ENCODE measurements at places on chromosomes 2 and 18.

DNA sequence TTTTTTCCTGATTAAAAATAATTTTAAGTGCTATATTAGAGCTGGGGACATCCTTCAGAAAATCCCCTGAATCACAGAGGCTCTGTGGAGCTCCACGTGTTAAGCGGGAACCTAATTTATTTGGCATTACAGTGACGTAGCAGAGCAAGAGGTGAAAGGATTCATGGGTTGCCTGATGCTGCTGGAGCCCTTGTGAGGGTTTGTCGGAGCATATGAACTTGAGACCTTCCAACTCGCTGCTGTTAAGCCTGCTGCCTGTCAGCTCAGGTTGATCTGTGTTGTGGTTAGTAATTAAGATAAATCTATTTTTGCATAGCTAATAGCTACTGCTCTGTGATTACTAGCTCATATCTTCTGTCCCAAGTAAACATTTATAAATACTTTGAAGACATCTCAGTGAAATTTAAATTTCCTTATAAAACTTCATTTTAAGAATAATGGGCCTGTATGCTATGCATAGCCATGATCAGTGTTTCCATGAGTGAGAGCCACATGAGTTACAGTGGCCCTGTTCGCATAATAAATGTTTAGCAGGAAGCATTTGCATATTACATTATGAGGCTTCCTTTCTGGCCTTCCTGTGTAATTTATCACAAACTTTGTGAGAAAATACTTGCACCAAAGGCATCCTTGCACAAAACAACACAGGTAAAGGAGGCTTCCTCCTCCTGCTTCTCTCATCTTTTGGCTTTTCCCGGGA is 438.9 kb downstream of the PTPRM start:
- no peak for DNase-seq

DNA sequence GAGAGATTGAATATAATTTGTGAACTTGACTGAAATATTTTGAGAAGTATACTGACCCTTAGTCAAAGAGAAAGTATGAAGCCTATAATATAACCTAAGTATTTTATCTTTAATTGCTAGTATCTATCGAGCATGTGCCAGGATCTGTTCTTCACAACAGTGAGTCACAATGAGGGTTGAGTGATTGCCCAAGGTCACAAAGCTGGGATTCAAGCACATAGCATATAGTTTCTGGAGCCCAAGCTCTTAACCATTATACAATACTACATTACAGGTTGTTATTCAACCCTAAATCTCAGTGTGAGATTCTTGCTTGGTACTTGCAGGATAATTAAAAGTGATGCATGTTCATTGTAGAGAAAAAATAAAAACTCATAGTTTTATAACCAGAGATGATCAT is 97.2 kb downstream of the RAB3GAP1 start:
- DNase-seq = peak; percentile 10

GRCh38 chr2:232731470-232731869 is 34.3 kb downstream of the GIGYF2 start:
- peak; percentile 23 for DNase-seq

- no peak for DNase-seq
Measured at GRCh38 chr2:166792808-166793207, 95.5 kb upstream of the XIRP2 start.

DNA sequence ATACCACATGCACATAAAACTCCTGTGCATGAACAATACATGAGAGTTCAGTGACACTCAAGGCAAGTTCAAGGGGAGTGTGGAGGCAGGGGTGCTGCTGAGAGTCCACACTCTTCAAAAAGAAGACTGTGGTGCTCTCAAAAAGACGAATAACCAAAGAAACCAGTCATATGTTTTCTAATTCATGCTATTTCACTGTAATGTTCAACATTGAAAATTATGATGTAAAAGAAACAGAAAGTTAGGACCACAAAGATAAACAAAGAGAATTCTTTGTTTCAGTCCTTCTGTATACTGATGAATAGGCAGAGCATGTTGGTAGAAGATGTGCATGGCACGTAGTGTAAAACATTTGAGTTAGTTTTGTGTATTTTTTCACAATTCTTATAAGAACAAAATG is 864.2 kb upstream of the LRATD1 start:
- no peak for DNase-seq

DNA sequence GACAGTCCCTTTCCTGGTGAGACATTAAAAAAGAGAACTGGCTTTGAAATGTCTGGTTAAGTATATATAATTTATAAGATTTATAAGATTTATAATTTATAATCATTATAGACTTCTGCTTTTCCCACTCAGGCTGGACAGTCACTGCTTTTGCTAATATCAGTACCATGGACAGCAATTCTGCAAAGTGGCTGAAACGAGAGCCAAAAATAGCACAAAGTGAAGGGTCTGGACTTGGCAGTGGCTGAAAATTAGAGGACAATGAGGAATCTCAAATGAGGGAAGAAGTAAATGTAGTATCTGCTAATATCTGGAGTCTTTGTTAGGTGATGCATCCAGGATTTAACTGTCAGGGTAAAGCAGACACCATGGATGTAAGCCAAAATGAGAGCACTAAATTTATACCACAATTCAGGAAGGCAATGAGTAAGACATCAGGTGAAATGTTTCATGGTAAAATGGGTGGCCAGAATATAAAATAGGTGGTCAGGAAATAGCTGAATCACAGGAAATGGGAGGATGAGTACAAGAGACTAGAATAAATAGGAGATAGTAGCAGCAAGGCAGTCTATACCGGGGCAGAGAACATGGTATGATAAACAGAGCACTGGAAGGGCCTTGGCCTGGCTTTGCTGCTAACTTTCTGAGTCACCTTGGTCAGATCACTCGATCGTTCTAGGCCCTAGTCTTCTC is 39.6 kb upstream of the BOD1L2 start:
- DNase-seq = no peak

DNA sequence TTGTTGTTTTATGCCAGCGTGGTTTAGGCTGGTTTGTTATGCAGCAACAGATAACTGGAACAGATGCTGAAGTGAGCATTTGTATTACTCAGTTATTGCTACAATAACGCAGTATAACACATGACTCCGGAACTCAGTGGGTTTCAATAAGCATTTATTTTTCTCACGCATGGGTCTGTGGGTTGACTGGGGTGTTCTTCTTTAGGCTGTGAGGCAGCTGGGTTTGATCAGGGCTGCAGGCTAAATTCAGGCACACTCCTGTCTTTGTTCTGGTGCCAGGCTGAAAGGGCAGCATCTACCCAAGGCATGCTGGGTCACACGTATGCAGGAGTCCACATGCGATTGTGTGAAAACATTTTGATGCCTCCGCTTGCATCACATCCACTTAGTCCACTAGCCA is 3.8 kb upstream of the SLC1A4 start:
- no peak for DNase-seq

DNA sequence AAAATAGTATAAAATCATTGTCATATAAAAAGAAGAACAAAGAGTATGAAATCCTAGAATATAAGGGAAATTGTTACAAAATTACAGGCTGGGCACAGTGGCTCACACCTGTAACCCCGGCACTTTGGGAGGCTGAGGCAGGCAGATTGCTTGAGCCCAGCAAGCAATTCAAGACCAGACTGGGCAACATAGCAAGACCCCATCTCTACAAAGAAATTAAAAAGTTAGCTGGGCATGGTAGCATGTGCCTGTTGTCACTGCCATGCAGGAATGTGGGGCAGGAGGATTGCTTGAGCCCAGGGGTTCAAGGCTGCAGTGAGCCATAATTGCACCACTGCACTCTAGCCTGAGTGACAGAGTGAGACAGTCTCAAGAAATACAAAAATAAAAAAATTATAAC is 44.8 kb downstream of the NAPG start:
- no peak for DNase-seq

- DNase-seq = no peak
Measured at GRCh38 chr2:239146011-239146641, 254.7 kb downstream of the HDAC4 start.

DNA sequence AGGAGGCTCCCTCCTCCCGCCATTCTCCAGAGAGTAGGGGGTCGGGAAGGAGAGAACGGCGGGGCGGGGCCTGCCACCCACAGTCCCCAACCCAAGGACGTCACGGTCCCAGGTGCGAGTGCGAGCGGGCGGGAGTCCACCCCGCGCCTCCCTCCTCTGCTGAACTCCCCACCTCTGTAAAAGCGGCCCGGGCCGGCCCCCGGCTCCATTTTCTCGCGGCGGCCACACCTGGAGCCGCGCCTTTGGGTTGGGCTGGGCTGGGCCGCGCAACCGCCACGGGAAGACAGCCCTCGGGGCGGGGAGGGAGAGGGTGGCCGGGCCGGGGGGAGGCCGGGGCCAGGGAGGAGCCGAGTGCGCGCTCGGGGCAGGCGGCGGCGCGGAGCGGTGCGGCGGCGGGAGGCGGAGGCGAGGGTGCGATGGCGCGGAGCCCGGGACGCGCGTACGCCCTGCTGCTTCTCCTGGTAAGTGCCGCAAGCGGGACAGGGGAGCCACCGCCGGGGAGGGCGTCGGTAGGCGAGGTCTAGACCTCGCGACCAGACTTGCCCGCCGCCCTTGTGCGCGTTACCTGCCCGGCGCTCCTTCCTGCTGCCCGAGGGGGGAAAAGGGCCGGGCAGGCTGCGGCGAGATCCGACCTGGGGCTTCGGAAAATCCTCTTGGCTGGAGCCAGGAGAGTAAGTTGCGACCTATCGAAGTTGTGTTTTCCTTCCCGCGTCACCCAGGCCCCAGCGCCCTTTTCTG is at the start of gene DSG2:
TSS of gene DSG2 (plus strand) at position 342 of the 738 bp plus-strand sequence. CDS start at position 417, 75 bp downstream.
- DNase-seq = no peak

DNA sequence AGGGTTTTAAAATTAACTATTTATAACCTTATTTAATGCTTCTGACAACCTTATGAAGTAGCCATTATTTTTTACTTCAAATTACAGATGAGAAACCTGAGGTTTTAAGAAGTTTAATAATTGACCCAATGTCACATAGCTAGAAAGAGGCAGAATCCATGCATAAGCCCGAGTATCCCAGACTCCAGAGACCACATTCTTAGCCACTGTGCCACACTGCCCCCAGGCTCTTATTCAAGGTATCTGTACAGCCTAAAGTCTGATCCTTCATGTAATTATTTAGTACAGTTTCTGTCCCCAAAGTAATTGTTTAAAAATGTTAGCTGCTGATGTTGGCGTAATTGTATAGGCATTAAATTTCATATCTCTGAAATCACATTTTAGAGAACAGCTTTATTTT is 124.7 kb upstream of the LRRTM1 start:
- DNase-seq = no peak

GRCh38 chr2:20451341-20451740 is 4.5 kb downstream of the RHOB start:
- DNase-seq = no peak

- DNase-seq = no peak
Measured at GRCh38 chr2:156473445-156473844, 37.3 kb downstream of the GPD2 start.

DNA sequence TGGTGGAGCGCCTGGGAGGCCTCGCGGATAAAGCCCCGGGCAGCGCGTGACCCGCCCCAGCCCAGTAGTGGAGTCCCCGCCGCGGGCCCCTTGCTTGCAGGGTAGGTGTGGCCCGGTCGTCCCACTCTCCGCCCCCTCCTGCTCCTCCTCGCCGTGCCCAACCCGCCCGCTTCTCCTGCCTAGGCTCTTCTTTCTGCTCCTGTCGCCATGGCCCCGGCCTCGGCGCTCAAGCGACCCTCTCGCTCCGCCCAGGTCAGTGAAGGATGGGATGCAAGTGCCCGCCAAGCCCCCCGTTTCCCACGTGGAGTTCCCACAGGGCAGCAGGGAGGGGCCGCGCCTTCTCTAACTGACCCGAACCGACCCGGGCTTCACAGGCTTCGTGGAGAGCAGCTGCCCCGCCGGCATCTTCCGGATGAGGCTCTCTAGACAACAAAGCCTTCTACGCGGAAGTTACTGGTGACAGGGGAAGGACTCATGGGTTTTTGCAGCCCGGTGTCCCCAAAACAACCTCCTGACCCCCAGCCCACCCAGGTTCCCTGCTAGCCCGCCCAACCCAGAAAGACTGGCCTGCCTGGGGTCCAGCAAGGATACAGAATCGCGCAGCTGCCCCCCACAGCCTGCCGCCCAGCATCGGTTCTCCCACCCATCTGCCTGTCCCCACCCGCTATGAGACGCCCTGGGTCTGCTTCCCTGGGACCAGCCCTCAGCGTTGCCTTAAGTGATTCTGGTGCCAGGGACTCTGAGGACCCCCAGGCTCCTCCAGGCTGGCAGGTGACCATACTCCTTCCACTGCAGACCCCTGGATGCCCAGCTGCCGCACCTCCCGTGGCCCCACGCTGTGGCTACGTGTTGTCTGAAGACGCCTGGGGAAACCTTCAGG is 32.8 kb downstream of the TTC32 start:
- DNase-seq = no peak

- DNase-seq = no peak
Measured at GRCh38 chr2:58899692-58900091, 658.6 kb upstream of the FANCL start.

GRCh38 chr2:239184968-239185903 is 215.6 kb downstream of the HDAC4 start:
- DNase-seq = no peak

DNA sequence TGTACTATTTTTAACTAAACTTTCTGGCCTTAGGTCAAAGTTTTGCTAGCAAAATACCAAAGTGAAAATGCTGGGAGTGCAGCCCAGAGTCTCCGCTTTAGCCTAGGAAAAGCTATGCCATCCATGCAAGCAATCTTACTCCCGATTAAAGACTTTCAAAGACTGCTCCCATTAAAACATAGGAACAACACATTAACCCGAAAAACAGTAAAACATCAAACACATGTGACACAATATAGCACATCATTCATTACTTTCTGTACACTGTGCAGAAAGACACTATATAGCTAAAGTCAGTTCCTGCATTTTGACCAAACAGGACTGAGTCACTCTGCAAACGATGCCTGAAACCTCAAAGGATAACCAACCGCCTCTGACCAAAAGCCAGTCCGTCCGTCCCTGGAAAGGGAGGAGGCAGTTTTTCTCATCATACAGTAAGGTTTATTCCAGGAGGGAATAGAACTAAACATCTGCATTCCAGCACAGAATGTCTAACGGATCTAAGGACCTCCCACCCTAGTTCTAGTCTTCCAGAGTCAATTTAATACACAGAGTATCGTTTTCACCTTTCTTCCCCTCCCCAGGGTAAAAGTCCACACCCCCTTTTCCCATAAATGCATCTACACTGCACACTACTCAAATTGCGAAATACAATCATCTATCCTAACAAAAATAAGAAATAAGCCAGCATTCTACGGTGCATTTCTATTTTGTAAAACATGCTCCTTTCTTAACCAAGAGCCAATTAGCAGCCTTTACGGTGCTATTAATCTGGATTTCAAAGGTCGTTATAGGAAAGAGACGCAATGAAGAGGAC is 1.7 kb downstream of the ROCK2 start:
- peak; percentile 13 for DNase-seq

- no peak for DNase-seq
Measured at GRCh38 chr2:201220102-201220570, 37.2 kb downstream of the CASP10 start.

- DNase-seq = no peak
Measured at GRCh38 chr2:128595763-128596395, 277.2 kb upstream of the HS6ST1 start.

GRCh38 chr2:194252127-194252526 is 1404.9 kb upstream of the SLC39A10 start:
- no peak for DNase-seq

Data from fibroblast of the conjunctiva (primary cell).